CD4-positive, alpha-beta T cell treated with Interleukin-21 for 1 hour (primary cell): ENCODE measurements at places on chromosomes 6 and 20.

- no peak for DNase-seq
Observed at GRCh38 chr20:19785173-19785982, 27.3 kb downstream of the RIN2 start.

DNA sequence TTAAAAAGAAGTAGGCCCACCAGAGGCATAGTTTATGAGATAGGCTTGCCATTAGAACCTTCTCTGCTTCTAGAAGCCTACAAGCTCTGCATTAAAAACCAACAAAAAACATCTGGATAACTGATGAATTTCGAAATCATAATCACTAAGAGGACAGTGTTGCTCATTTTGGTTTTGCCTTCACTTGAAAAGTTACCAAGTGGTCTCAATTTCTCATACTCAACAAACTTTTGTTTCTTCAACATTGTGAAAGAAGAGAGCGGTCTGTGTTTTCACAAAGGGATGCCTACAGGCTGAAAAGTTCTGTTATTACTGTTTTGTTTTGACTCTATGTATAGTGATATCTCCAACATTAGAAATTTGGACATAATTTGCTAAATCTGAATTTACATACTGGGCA is 98.9 kb downstream of the PDSS2 start:
- DNase-seq = no peak

GRCh38 chr6:92822222-92822621 is 597.1 kb downstream of the EPHA7 start:
- no peak for DNase-seq

GRCh38 chr6:13663986-13664385 is 47.6 kb downstream of the RANBP9 start:
- DNase-seq = no peak

DNA sequence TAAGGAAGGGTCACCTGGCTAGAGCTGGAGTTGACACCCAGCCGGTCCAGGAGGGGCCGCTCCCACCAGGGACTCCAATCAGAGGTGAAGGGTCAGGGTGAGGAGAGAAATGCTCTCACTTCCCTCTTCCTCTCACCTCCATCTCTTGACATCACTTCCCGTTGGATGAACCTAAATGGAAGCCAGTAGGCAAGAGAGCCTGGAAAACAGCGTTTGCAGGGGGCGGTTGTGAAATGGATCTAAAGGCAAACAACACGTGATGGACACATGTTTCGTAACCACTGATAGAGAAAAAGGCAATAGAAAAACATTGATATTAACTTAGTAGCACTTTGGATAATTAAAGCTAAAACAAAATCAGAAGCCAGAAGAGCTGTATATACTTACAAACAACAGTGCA is 105.6 kb upstream of the FOXA2 start:
- no peak for DNase-seq

- DNase-seq = no peak
Observed at GRCh38 chr6:168713839-168714238, 272.9 kb downstream of the SMOC2 start.

DNA sequence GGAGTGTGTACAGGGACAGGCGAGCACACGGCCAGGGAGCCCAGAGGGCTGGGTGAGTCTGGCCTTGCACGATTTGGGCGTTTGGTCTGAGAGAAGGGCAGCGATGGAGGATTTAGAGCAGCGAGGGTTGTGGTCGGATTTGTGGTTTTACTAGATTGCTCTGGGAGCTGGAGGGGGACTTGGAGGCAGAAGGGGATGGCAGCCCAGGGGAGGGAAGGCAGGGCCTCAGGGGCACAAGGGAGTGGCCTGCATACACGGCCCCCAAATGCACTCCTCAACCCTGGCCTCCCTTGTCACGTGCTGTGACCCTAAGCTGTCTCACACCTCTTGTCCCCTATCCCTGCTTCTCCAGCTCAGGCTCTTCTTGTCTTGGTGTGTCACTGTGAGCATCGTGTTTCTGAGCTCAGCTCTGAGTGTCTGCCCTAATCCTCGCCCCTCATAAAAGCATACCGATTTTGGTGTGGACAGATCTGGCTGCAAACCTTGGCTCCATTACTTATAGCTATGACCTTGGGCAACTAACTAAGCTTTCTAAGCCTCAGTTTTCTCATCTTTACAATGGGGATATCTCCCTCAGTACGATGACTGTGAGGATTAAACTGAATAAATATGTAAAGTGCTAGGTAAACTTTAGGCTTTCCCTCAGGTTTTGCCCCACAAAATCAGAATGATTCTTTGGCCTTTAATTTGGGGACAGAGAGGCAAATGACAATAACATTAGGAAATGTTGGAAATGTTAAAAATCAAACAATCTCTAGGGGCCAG is 120.1 kb upstream of the ARMC2 start:
- DNase-seq = no peak

DNA sequence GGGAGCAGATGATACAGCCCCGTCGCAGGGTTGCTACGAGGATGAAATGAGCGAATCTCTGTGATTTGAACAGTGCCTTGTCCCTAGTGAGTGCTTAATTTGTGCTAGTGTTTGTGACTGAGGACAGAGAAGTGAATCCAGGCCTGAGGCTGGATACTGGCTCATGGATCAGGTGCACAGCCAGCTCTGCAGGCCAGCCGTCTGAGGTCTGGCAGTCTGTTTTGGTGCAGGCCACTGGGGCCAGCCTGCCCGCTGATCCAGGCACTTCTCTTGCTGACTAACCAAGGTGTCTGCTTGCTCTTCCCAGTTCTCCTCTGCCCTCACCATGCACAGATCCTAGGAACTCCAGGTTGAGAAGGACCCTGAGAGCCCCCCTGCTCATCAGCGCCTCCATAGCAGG is 181.0 kb downstream of the LRFN2 start:
- DNase-seq = no peak

- no peak for DNase-seq
Observed at GRCh38 chr6:146047371-146047770, 18.5 kb downstream of the GRM1 start.

- no peak for DNase-seq
Observed at GRCh38 chr20:14477125-14477524, 139.7 kb upstream of the FLRT3 start.

DNA sequence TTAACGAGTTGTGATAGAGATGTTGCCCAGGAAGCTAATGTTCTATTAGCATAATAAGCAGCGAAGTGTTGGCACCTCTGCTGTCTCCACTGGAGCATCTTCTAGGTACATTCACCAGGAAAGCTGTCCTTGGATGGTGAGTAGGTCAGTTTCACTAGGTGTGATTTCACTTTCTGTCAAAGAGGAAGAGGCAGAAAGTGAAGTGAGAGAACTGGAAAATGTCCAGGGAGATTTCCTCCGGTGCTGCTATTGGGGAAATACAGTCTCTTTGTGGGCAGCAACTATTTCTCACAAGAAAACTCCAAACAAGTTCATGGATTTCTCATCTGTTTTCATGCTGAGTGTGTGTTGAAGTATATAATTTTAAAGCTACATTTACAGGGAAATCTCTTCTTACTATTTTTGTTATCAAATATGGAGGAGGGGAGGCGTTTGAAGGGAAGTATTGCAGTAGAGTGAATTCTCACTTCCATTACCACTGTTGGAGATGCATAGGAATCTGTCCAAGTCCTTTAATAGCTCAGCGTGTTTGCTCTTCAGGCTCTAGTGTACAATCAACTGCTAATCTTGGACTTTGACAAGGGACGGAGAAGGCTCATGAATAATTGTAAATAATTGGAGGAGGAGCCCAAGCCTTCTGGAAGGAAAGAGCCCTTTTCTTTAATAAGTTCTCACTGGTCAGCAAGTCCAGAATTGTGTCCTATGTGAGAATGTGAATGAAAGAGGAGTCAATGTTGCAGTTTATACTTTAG is 16.1 kb upstream of the TSBP1 start:
- DNase-seq = no peak

DNA sequence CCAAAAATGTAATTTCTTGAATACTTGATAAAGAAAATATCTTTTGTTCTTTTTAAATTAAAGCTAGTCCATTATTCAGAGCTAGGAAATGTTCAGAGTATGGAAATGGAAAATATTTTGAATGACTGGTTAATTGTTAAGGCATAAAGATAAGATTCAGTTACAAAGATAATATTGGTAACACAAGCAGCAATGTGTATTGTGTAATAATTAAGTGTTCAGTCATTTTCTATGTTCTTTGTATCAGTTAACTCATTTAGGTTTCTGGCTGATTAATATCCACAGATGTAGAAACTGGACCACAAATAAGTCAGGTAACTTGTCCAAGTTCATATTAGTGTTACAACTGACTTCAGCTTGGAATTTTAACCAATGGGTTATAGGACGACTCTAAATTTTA is 442.2 kb upstream of the MANEA start:
- no peak for DNase-seq
